Activated T-cell treated with anti-CD3 and anti-CD28 coated beads for 4 hours (primary cell): ENCODE measurements at places on chromosomes 6 and 20.

GRCh38 chr20:41232973-41233926 lies 84.3 kb downstream of the ZHX3 start:
- DNase-seq: no peak

DNA sequence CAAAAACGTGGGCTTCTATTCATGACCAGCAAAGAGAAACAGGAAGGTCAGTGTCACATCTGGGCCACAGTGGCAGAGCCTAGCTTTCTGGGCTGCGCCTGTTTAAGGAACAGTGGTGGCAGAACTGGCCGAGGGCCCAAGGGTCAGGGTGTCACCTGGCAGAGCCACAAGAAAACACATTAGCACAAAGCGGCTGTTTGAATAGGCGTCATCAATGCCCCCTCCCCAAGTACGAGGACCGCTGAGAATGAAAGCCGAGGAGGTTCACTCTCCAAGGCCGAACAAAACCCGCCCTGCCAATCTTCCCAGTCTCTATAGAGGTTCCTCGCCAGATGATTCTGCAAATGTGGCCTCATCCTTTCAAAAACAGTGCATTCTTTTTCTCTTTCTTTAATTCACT lies 125.2 kb upstream of the TRAF3IP2 start:
- no peak for DNase-seq

- no peak for DNase-seq
These were observed at the start of gene PCSK2 for GRCh38 chr20:17226410-17227218. Gene PCSK2, plus strand, starts transcription at chr20:17227040. Its CDS starts 266 bp downstream, at chr20:17227306.

GRCh38 chr20:42214074-42214473 lies 595.9 kb upstream of the CHD6 start:
- DNase-seq: no peak

GRCh38 chr6:77025736-77026223 lies 437.5 kb downstream of the HTR1B start:
- no peak for DNase-seq

DNA sequence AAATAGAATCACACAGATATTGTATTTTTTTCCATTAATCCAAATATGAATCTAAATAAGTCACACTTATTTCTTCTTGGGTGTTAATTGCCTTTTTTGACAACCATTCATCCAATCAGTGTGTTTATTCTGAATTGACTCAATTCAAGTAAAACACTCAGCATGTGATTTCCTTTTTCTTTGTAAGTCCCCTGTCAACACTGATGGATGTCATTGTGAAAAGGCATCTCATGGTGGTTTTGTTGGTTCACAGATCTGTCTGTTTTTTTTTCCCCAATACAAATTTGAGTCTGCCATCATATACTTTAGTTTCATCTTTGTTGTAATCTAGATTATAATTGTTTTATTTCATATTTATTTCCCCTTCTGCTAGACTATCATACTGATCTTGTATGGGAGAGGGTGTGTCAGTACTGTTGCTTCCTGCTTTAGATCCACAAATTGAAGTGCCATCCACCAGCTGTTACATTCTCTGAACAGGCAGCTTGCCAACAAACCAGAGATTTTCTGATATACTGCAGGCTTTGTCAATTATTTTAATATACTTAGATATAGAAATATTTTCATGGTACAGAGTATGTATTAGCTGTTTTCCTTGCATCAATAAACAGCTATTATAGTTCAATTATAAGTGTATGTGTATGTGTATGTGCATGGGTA lies 64.2 kb upstream of the FLRT3 start:
- DNase-seq: no peak

- no peak for DNase-seq
These were observed 58.9 kb downstream of the RREB1 start for GRCh38 chr6:7166410-7167293.

- no peak for DNase-seq
These were observed 521.6 kb downstream of the CD83 start for GRCh38 chr6:14638906-14639761.

DNA sequence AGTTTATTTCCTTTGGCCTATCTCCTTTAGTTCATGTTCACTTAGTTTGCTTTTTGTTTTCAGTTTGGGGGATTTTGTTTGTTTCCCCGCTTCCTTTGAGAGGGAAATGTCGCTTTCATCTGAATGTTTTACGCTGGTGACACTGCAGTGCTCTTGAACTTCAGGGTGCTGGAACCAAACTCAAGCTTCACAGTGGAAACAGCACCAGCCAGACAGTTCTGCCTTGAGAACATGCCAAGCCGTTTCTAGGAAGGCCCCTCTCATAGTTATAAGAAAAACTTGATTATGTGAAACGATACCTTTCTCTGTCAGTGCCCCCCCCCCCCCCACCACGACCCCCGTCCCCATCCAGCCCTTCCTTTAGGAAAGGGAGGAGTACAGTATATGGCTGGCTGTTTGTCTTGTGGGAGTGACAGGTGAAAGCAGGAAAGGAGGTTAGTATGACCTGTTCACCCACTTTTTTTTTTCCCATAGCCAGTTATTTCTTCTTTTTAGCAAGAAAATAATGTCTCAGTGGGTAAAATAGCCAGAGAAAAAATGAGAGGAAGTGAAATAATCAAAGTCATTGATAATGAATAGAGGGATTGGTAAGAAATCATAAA lies 130.1 kb downstream of the LRRC1 start:
- no peak for DNase-seq

DNA sequence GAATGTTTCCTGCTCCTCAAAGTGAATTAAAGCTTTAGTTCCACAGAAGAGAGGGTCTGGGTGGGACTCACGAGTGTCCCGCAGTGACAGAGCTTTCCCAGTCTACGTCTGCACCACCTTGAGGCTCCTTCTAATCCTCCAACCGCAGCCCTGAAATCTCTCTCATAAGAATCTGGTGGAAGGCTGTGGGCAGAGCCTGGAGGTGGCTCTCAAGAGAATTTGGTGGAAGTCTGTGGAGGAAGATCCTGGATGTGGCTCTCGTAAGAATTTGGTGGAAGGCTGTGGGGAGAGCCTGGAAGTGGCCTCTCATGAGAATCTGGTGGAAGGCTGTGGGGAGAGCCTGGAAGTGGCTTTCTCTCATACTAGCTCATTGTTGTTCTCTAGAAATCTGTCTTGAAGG lies 13.8 kb upstream of the DUSP22 start:
- no peak for DNase-seq

GRCh38 chr20:52372169-52372568 lies 180.6 kb upstream of the ZFP64 start:
- DNase-seq: no peak

GRCh38 chr6:169096388-169096787 lies 157.3 kb downstream of the THBS2 start:
- no peak for DNase-seq

DNA sequence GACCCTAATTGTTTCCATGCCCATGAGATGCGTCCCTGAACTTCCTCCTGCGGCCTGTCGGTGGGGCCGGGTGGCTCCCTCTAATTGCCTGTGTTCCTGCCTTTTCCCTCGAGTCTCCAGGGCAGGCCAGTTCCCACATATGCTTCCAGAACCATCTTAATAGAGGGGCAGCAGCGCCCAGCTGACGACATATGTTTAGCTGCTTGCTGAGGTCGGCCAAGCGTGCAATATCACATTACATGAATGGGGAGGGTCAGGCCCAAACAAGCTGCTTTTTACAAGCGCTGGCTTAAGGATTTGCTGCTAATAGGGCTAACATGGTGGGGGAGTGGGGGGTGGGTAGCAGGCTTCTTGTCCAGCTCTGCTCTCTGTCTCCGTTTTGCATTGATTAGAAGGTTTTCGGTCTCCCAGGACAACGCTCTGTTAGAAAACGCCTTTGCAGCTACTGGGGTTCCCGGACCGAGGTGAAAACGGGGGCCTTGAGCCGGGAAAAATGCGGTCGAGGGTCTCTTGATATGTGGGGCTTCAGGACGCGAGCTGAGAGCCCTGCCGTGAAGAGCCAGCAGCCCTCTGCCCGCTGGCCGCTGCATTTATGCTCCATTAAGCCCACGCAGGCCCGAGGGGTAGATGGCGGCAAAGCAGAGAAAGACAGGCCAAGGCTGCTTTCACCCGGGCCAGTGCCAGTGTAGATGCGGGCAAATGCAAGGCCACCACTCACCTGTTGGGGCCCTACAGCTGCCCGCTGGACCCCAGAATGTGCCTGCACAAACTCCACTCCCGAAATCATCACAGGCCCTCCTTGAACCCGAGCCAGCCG lies 308.5 kb downstream of the BMP7 start:
- DNase-seq: no peak

DNA sequence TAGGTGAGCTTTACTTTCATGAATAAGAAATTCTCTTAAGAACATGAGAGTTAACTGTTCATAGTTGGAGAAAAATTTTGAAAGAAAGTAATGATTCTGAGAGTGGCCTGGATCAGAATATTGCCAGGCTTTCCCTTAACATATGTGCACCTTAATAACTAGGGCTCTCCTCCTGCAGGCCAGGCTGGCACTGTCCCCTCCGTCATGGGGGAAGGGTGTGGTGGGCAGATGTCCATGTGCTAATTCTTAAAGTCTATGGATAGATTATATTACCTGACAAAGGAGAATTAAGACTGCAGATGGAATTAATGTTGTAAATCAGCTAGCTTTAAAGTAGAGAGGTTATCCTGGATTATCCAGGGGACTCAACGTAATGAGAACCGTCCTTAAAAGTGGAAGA lies 10.9 kb upstream of the KLHL32 start:
- no peak for DNase-seq

GRCh38 chr6:11292594-11293236 lies 60.2 kb upstream of the NEDD9 start:
- DNase-seq: no peak

GRCh38 chr20:57483287-57484050 lies 41.5 kb downstream of the CTCFL start:
- no peak for DNase-seq

DNA sequence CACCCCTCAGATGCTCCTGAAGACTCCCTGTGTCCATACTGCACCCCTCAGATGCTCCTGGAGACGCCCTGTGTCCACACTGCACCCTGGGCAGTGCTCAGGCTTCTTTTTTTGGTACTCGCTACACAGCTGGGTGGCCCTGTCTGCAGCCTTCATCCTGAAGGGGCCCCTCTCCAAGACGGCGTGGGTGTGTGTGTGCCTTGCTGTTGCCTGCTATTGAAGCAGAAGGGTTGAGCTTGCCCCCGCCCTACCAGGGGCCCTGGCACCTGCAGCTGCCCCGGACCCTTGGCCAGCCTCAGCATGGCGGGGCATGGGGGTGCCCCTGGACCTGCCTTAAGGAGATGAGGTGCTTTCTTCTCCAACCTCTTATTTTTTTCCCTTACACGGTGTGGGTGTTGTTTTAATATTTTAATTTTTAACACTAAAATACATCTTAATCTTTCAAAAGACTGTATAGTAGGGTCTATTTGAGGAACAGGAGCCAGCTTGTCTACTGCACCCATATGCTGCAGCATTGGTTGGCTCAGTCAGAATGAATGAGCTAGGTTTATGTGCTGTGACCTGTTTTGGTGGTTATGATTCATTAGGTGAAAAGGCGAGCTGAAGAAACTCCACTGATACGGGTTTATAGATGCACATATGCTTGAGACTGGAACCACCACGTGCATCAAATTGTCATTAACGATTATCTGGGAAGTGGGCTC lies 135.9 kb downstream of the AGPAT4 start:
- DNase-seq: no peak

GRCh38 chr6:96381246-96381645 lies 140.4 kb upstream of the UFL1 start:
- DNase-seq: no peak

- DNase-seq: no peak
These were observed 27.6 kb downstream of the ZNF292 start for GRCh38 chr6:87182940-87183339.
